Activated CD8-positive, alpha-beta memory T cell treated with anti-CD3 and anti-CD28 coated beads, Interleukin-2, amount 50 U/mL, for 48 hours (primary cell): ENCODE measurements at places on chromosomes 7 and 10.

DNA sequence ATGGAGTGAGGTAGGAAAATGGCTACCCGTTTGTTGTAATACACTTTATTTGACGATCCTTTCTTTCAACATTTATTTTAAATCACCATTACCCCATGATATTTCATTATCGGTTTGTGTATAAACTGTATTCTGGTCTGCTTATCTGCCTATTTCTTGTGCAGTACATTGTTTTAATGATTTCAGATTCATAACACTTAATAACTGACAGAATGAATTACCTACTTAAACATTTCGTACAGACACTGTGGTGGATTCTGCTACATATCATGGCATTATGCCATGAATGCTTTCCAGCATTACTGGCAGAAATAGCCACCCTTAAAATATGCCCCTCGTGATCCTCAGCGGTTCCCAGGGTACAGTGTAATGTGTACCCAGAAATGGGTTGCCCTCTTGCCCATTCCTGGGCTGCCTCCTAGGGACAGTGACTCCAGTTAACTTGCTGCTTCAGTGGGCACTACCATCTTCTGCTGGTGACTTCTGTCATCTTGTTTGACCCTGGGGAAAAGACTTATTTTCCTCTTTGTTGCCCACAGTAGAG is 74.5 kb downstream of the C1GALT1 start:
- DNase-seq = no peak

GRCh38 chr10:20089879-20090278 is 273.6 kb downstream of the PLXDC2 start:
- no peak for DNase-seq

DNA sequence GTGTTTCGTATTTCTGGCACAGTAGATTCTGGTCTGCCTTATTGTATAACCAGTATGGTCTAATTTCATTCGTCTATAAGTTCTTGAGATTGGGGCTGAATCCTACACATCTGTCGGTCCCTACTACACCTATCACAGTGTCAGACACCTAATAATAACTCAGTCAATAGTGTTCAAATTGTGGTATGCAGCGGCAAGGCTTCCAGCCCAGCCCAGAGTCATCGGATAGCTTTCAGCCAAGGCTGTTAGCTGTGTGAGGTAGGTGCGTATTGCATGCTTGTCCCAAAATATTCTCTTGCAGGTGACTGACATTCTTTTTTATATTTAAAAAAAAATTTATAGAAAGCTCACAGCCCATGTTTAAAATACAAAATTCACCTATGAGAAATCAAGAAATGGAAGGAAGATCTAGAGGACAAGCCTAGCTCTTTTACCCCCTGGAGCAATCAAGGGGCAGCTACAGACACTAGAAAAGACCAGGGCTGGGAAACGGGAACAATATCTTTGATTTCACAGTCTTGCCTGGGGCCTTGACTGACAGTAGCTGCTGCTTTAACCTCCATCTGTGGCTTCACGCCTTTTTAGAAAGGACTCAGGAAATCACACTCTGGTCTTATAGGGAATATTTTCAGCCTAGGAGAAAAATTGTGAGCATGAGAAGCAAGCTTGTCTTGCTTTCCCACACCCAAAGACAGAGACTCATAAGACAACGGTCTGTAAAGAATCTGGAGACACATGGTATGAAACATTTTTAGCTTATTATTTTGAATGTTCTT is 9.5 kb upstream of the ASB4 start:
- no peak for DNase-seq

DNA sequence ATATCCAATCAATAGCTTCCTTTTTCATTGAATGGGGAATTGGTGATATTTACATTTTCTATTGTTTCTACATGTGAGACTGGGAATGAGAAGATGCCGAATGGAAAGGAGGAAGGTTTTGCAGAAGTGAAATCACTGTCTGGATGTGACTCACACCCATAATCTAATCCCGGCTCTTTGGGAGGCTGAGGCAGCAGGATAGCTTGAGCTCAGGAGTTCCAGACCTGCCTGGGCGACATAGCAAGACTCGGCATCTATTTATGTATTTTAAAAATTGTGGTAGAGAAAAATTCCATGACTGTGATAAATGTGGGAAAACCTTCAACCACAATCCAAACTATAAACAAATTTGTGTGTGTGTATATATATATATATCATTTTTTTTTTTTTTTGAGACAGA is 10.9 kb upstream of the FIS1 start:
- DNase-seq = no peak

GRCh38 chr7:81317741-81318140 is 398.9 kb upstream of the SEMA3C start:
- no peak for DNase-seq

GRCh38 chr7:105940109-105940508 is 23.0 kb upstream of the CDHR3 start:
- DNase-seq = no peak

DNA sequence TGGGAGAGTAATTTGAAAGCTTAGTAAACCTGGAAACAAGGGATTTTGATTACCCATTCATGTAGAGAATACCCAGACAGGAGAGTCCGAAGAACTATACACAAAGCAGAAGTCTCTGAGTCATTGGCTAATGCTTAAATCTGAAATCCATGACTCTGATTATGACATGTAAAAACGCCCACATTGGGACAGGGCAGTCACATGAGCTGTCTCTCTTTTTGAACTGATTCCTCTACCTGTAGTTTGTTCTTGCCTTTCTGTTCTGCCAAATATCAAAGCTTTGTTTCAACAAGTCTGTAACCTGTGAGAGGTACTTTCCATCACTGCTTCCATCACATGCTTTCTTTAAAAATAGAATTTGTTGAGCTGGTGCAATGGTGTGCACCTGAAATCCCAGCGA is 4.3 kb upstream of the GPNMB start:
- no peak for DNase-seq

GRCh38 chr7:5621776-5622175 is 159.7 kb downstream of the RNF216 start:
- no peak for DNase-seq

- no peak for DNase-seq
These were observed 253.3 kb downstream of the IPMK start for GRCh38 chr10:58014436-58014835.

GRCh38 chr7:71322201-71322600 is 190.3 kb downstream of the GALNT17 start:
- DNase-seq = no peak

- DNase-seq = peak; percentile 61
These were observed 16.7 kb upstream of the SUN1 start for GRCh38 chr7:815284-816216.

- DNase-seq = no peak
These were observed 58.0 kb downstream of the ABLIM1 start for GRCh38 chr10:114600057-114600456.

GRCh38 chr7:77434570-77435275 is 18.6 kb upstream of the GSAP start:
- no peak for DNase-seq

DNA sequence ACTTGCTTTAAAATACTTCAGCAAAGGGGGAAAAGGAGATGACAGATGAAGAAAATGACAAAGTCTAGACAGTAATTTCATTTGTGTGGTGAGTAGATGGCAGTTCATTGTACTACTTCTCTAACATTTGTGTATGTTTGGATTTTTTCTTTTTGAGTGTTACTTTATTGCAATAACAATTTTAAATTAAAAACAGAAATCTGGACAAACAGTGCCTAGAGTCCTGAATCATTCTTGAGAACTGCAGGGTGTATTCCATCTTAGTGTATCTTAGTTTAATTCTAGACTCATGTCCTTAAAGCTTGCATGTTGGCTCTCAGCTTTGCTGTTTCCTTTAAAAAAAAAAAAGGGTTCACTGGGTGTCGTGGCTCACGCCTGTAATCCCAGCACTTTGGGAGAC is 31.1 kb downstream of the HOXA1 start:
- no peak for DNase-seq
